Stimulated activated CD8-positive, alpha-beta memory T cell treated with anti-CD3 and anti-CD28 coated beads, Interleukin-7, amount 100 ng/mL, for 4 hours (primary cell): ENCODE measurements at places on chromosomes 16 and 17.
A peak's percentile ranks its signal among the peaks of the same experiment; 100 is the strongest.

DNA sequence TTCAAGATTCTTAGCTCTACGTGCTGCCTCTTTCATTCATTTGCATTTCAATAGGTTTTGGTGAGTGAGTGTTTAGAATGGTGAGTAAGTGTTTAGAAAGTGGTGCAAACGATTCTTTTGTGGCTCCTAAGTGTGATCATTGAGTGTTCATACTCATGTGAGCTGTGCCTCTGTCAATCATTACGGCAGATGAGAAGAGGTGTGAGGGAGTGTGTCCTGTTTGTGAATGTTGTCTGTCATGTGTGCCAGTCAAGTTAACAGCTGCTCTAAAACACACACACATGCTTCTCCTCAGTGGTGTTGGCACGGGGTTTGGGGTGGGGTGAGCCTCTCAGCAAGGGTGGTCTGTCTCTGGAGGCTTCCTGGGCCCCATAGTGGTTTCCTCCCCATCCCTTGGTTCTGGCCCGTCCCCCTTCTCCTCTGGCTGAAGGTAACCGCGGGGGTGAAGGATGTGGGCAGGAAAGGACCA is 11.4 kb downstream of the MYL4 start:
- DNase-seq = no peak

GRCh38 chr16:89717688-89718505 is 2.8 kb downstream of the VPS9D1 start:
- no peak for DNase-seq

GRCh38 chr17:51951741-51952140 is 206.8 kb downstream of the CA10 start:
- no peak for DNase-seq

- peak; percentile 33 for DNase-seq
Observed at GRCh38 chr17:56593646-56594319, at the start of gene NOG. TSS of gene NOG (plus strand) at chr17:56593699. CDS start at chr17:56594224, 525 bp downstream.

DNA sequence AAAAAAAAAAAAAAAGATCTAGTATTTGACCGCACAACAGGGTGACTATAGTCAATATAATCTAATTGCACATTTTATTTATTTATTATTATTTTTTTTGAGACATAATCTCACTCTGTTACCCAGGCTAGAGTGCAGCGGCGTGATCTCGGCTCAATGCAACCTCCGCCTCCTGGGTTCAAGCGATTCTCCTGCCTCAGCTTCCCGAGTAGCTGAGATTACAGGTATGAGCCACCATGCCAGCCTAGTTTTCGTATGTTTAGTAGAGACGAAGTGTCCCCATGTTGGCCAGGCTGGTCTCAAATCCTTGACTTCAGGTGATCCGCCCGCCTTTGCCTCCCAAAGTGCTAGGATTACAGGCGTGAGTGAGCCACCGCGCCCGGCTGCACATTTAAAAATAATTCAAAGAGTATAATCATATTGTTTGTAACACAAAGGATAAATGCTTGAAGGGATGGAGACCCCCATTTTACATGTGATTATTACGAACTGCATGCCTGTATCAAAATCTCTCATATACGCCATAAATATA is 794 bp downstream of the ANKS3 start:
- no peak for DNase-seq

DNA sequence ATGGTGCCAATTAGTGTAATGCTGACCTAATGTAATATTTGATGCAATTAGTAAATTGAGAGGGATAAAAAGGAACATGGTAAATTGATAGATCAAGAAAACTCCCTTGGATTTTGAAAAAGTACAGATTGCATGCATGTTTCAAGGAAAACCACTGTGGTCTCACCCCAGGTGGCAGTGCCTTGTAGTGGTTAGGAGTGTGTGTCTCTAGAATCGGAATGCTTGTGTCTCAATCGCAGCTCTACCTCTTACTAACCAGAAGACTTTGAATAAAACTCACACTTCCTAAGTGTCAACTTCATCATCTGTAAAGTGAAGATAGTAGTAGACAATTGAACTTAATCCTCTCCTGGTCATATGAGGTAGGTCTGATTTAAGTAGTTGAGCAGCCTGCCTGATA is 128.9 kb upstream of the GOT2 start:
- no peak for DNase-seq

DNA sequence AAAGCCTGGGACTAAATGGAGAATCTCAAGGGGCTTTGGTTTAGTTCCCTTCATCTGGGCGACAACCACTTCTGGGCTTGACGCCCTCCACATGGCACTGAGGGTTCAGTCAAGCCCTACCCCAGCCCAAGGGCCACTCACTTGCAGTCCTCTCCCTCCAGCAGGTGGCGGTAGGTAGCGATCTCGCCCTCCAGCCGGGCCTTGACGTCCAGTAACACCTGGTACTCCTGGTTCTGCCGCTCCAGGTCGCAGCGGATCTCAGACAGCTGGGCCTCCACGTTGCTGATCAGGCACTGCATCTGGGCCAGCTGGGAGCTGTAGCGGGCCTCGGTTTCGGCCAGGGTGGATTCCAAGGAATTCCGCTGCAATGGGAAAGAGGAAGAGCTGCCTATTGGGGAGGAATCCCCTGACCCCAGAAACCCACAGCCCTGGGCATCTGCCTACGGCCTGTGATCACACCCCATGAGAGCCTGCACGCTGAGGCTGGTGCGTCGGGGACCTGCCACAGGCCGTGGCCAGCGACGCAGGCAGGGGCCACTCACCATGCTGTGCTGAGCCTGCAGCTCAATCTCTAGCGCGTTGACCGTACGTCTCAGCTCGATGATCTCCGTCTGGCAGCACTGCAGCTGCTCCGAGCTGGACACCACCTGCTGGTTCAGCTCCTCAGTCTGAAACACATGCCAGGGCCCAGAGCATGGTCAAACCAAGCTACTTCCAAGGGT is 2.7 kb downstream of the KRT36 start:
- no peak for DNase-seq

GRCh38 chr17:8056976-8057625 is 18.2 kb downstream of the ALOX15B start:
- DNase-seq = no peak

GRCh38 chr17:58630883-58631522 is 60.8 kb downstream of the TEX14 start:
- DNase-seq = peak; percentile 7

GRCh38 chr16:67198238-67198734 is 645 bp upstream of the ELMO3 start:
- no peak for DNase-seq

- DNase-seq = no peak
Observed at GRCh38 chr17:42675348-42675964, 1.3 kb downstream of the PLEKHH3 start.

DNA sequence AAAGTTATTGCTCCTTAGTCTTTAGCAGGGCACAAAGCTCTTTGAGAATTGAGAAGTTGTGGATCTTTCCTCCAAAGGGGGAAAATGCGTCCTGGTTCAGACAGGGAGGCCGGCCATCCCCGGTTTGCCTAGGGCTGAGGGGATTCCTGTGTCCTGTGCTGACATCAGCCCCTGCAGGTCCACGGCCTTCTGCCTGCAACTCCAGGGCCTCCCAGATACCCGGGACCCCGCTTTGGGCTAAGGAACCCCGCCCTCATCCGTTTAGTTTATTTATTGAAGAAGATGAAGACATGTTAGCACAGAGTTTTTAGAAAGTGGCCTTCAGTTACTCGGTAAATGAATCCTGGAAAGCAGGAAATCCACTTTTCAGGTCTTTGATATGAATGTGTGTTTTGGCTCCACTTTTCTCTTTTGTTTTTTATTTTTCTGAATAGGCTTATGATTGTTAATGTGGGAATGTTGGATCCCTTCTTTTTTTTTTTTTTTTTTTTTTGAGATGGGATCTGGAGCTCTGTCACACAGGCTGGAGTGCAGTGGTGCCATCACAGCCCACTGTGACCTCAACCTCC is 65.6 kb downstream of the CRISPLD2 start:
- DNase-seq = no peak

- DNase-seq = peak; percentile 45
Observed at GRCh38 chr16:89289428-89290395, 72.2 kb downstream of the ZNF778 start.

DNA sequence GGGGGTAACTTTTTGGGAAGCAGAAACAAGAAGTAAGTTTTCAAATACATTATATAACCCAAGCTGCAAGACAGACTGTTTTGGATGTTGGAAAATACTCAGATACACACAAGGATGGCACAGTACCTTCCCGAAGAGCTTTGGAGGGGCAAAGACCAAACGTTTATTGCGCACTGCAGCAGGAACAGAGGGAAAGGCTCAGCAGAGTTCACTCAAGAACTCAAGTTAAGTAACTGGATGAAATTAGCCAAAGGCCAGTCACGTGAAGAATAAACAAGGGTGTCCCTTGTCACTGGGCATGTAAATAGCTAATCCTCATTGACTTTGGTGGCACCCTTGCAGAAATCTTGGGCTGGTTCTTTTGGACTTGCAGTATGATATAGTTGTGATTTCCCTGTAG is 2.8 kb downstream of the PDK2 start:
- no peak for DNase-seq

- DNase-seq = no peak
Observed at GRCh38 chr17:285751-286422, 66.7 kb downstream of the RPH3AL start.

DNA sequence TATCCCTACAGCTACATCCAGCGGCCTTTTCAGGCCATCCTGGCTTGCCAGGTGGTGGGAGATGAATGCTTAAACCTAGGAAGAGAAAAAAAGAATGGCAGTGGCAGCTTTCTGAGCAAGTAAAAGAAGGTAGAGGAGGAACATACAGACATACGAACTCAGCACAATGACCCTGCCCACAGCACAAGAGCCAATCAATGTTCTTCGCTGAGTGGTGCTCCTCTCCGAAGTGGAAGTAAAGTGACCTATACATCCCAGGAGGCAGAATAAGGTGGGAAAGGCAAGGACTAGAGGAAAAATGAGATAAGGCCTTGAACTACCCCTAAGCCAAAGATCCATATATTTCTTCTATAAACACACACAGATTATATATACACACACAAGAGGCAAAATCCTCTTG is 28.7 kb downstream of the USP31 start:
- no peak for DNase-seq

DNA sequence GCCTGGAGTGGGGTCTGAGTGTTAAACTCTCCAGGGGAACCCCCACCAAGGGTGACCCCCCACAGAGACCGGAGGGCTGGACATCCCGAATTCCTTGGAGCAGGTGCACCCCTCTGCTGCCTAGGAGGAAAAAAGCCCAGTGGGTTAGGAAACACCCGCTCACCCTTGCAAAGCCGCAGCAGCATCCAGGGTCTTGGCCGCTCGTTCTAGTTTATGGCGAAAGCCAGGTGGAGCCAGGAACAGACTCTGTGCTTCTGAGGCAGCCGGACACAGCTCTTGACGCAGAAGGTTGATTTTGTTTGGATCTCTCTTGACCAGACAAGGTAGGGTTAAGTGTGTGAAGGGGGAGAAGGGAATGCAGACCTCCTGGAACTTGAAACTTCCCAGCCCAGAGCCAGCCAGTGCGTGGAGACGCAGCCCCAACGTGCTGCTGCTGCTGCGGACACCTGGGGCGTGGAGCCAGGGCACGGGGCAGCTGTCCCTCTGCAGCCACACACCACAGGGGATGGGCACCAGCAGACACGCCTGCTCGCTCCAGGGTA is 154.5 kb downstream of the LAT start:
- DNase-seq = no peak

GRCh38 chr17:59884861-59885260 is 7.9 kb downstream of the TUBD1 start:
- DNase-seq = no peak
